LoVo (cell line): ENCODE measurements at places on chromosomes 5 and 9.
A peak's percentile ranks its signal among the peaks of the same experiment; 100 is the strongest.

- peak; percentile 39 for DNase-seq
These were observed 143.9 kb upstream of the SLC1A3 start for GRCh38 chr5:36462295-36463021.

DNA sequence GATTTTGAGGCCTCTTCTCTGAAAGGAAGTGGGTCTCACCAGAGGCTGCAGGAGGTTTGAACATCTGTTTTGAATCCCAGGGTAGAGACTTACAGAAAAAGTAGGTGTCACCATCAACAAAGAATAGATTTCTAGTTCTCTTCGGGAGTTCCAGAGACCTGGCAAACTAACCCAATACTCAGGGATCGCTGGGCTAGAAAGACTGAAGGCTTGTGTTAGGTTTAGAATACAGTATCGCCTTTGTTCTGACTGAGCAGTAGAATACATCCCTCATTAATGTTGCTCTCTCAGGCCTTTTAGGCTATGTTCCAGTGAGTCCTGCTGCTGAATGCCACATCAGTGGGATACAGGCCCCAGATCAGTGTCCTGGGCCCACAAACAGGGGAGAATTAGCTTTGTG, 27.2 kb downstream of the RUSC2 start:
- no peak for DNase-seq

- no peak for DNase-seq
These were observed 1300.1 kb upstream of the DMAC1 start for GRCh38 chr9:9099646-9100045.

- no peak for DNase-seq
These were observed 46.5 kb upstream of the DAPK1 start for GRCh38 chr9:87451149-87451548.

DNA sequence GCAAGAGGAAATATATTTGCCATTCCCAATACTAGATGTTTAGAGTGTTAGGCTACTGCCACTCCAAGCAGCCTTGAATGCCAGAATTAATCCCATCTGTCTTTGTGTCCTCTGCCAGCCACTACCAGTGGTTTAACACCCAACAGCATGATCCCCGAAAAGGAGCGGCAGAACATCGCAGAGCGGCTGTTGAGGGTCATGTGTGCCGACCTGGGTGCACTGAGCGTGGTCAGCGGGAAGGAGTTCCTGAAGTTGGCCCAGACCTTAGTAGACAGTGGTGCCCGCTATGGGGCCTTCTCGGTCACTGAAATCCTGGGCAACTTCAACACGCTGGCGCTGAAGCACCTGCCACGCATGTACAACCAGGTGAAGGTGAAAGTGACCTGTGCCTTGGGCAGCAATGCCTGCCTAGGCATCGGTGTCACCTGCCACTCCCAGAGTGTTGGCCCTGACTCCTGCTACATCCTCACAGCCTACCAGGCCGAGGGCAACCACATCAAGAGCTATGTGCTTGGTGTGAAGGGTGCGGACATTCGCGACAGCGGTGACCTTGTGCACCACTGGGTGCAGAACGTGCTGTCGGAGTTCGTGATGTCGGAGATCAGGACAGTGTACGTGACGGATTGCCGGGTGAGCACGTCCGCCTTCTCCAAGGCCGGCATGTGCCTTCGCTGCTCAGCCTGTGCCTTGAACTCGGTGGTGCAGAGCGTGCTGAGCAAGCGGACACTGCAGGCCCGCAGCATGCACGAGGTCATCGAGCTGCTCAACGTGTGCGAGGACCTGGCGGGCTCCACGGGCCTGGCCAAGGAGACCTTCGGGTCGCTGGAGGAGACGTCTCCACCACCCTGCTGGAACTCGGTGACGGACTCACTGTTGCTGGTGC, 29.3 kb downstream of the AMBP start:
- no peak for DNase-seq

GRCh38 chr9:20447291-20447690, 175.0 kb downstream of the MLLT3 start:
- DNase-seq = no peak
